Small intestine (tissue), 16 donors: ENCODE measurements at places on chromosomes 12 and 14.

DNA sequence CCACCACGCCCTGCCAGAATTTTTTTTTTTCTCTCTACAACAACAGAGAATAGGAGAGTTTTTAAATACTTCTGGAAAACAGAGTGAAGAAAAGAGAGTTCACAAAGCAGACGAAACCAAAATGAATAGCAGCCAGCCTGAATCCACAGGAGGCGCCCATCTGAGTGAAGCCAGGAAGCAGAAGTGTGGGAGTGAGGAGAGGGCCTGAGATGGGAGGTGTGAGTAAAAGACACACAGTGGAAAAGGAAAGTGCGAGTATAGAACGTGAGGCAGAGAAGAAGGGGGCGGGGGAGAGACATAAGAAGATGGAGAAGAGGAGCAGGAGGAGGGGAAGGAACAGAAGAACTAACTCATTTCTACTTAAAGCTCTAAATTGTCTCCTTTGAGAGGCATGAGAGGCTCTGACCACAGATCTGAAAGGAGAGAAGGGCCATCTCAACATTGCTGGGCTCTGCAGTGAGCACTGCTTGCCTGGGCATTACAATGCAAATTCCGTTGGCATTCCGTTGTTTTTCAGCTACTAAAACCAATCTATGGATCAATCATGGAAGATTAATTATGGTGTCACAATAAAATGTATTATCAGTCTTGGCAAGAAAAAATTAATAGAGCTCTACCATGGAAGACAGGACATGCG, 140.1 kb upstream of the CPSF6 start:
- no peak for DNase-seq

GRCh38 chr14:94144765-94145164, 15.4 kb upstream of the IFI27L2 start:
- DNase-seq, result no peak

GRCh38 chr14:22882064-22882463, 958 bp upstream of the REM2 start:
- DNase-seq, result no peak

DNA sequence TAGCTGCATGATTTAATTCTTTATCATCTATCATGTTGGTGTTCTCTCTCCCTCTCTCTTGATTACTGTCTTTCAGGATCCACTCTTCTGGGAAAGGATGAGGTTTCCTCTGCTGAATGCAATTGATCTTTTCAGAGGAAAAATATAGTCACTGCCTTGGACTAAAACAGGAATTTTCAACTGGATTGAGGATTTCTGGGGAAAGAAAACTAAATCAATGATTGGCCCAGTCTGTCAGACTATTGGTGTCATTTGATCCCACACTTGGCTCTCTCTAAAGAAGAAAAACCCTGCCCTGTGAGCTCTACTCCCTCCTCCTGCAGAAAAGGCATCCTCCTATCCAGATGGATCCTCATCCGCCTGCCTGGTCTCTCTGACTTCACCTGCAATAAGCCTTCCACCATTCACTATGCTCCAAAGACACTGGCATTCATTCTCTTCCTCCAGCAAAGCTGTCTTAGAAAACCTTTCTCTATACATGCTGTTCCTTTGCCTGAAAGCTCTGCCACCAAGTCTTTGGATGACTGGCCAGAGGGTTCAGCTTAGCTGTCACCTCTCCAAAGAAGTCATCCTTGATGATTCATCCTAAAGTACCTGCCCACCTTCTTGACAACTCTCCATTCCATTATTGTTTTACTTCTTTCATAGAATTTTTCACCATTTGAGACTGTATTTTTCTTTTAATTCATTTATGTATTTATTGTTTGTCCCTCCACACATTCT, 127.7 kb upstream of the CAND1 start:
- no peak for DNase-seq

DNA sequence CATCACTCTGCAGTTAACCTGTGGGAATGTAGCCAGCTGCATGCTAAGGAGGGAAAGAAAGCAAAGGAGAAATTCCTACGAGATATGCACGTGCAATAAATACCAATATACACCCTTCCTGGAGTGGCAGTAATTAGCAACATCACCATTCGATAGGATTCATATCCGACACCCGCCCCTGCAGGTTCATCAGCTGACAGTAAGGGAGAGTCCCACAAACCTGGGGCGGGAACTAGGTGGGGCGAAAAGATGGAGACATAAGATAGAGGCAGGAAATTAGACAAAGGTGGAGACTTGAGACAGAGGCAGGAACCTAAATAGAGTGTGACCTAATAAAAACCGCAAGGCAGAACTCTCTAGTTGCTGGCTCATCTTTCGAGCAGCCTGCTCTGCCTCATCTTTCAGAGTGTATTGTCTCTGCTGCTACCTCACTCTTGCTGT, 51.6 kb downstream of the PLEKHG3 start:
- peak; percentile 94 for DNase-seq

GRCh38 chr14:76267322-76268046, 108.5 kb upstream of the ESRRB start:
- DNase-seq, result peak; percentile 73

DNA sequence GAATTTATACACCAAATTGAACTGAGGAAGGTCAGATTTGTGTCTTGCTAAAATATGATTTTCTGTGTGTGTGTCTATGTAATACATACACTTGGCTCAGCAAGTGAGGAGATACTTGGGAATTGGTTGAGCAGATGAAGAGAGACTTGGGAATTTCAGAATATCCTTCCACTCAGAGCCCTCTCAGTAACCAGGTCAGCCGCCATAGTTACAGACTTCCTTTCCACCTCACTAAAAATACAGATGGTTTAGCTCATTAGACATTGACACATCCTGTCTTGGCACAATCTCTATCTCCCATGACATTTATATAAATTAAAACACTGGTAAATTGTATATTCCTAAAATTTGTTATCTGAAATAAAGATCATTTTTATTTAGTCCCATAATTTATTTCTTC, 15.9 kb downstream of the PIK3C2G start:
- no peak for DNase-seq

DNA sequence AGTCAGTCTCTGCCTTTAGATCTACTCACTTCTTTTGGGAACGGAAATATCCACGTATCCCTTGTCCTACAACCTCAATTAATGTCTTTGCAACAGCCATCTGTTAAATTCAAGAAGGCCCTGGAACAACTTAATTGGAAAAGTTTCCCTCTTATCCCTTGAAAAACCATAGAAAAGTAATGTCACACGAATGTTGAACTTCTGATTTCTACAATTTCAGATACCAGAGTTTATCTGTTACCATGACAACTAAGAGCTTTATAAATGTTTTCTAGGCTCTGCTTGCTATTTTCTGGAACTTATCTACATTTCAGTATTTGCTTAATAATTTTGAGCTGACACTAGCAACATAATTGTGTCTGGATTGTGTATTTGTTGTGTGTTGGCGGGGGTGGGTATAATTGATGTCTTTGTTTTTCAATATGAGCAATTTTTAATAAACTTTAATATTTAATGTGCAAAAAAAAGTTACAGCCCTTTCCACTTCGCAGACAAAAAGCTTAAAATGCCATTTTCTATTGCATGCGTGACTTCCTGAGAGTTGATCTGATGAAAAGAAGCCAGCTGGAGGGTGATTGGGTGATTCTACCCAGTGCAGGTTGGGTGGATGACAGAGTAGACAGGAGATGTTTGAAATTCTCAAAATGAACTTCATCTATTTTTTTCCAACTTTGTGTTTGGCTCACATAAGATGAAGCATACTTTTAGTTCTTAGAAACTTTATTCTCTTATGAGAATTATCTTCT, 11.8 kb upstream of the EDDM3A start:
- DNase-seq, result no peak

DNA sequence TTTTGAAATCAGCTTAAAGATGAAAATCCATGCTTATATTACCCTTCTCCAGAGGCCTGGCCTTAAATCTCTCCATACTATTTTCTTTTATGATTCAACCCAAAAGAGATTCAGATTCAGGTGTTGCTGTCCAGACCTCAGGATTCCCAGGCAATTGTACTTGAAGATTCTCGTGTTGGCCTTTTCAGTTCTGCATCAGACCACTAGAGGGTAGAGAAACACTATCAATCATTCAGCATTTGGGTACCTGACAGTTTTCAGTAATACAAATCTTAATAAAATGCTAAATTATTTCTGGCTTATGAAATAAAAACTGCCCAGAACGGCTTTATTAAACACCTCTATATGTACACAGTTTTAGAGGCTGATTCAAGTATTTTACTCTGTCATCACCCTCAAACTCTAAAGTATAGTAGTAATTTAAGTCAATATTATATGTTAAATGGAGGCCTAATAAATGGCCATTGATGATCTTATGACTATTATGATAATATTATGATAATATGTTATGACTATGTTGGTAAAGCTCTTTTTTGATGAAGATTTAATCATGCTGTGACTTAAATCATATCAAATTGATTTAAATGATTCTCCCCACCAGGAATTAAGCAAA, 301.1 kb downstream of the DUSP6 start:
- peak; percentile 75 for DNase-seq

- DNase-seq, result peak; percentile 74
These were observed at the start of gene KCNH3 for GRCh38 chr12:49538510-49539403. Gene KCNH3, plus strand, starts transcription at chr12:49539030. Its CDS starts 387 bp downstream, at chr12:49539417.

DNA sequence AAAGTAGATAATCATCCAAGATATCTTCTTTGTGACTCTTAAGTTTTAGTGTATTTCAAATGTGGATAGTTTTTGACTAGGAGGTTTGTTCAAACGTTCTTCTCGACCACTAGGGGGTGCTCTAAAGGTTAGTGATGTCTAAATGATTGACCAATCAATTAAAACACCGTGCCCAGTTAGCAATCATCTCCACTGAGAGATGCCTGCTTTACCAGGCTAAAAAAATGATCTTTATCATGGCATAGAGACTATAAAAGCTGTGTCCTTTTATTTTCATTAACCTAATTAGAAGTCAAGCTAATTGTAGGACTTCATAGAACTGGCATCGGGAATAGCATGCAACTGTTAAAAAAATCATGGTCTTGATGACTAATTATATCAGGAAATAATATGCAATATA, 153.9 kb downstream of the PRKCH start:
- peak; percentile 70 for DNase-seq

- DNase-seq, result no peak
These were observed 6.7 kb downstream of the CIT start for GRCh38 chr12:119870457-119870856.

DNA sequence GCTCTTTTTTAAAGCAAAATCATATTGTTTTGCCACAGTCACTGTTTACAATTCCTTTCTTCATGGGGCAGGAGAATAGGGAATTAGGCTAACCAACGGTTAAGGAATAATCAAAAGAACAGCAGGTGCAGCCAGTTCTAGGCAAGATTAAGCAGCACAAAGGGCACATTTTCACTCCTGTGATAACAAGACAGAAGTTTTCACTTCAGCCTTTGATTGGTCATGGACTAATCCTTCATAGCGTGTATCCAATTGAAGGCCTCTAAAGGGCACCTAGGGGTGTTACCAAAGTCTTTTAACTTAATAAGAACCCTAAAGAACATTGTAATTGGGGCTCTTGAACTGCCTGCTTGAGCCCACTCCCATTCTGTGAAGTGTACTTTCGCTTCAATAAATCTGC, 206.9 kb upstream of the AMIGO2 start:
- DNase-seq, result no peak

DNA sequence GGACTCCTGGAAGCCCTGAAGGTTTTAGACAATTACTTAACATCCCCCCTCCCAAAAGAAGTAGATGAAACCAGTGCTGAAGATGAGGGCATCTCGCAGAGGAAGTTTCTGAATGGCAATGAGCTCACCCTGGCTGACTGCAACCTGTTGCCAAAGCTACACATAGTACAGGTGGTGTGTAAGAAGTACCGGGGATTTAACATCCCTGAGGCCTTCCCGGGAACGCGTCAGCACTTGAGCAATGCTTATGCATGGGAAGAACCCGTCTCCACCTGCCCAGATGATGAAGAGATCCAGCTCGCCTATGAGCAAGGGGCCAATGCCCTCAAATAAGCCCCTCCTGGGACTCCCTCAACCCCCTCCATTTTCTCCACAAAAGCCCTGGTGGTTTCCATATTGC, 10.6 kb upstream of the SPPL3 start:
- DNase-seq, result no peak

GRCh38 chr12:38374751-38375150, 58.2 kb downstream of the ALG10B start:
- DNase-seq, result no peak

- DNase-seq, result peak; percentile 32
These were observed 42.0 kb downstream of the GPHB5 start for GRCh38 chr14:63276492-63277342.

DNA sequence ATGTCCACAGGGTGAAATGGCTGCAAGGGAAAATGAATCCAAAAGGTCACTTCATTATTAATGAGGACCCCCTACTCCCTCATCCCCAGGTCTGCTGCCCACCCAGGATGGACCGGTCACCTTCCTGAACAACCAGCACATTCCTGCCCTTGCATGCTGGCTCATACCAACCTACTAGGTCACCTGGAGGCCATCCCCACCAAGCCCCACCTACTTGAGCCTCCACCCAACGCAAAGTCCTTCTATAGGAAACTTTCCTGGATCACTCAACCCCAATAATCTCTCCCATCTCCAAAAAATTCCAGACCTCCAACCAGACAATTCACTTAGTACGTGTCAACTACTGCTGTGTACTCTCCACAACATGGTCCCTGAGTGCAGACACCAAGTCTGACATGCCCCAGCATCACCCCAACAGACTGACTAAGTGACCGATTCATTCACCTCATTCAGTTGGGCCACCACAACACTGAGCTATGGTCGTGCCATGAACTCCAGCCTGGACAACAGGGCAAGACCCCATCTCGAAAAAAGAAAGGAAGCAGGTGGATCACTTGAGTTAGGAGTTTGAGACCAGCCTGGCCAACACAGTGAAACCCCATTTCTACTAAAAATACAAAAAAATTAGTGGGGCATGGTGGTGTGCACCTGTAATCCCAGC, 18.1 kb downstream of the CLMN start:
- no peak for DNase-seq

DNA sequence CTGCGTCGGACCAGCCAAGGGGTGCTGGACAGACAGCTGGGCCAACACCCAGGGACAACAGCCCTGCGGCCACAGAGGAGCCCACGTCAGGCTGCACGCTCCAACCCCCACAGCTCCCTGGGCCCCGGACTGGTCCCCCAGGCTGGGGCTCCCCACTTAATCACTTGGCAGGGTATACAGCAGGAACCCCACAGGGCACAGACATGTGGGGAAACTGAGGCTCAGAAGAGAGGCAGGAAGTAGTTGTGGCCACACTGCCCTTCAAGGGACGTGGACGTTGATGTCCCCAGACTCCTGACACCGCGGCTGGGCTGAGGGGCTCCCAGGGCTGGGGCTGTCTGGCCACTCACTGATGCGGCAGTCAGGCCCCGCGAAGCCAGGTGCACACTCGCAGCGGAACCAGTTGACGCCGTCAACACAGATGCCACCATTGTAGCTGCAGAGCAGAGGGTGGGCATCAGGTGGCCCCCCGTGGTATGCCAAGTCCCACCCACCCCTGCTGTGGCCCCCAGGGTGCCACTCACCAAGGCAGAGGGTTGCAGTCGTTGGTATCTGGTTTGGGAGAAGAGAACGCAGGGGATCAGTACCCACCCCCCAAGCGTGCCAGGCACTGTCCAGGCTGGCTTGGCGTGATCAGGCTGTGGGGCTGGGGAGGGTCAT, 21.5 kb downstream of the JAG2 start:
- DNase-seq, result no peak

DNA sequence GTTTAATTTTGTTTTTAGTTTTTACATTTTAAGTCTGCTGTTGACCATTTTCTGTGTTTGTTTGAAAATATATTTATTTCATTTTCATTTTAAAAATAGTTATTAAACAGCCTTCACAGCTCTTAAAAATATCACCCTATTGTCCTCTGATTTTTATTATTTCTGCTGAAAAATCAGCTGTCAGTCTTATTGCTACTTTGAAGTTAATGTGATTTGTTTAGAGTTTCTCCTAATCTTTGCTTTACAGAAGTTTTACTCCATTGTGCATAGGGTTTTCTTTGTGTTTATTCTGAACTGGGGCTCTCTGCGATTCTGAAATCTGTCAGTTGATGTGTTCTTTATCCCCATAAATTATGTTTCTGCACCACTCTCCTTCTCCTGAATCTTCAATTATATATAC, 486.3 kb downstream of the SOX5 start:
- DNase-seq, result no peak
